ENCODE measurements at places on chromosomes 11 and 22.

- DNase-seq = no peak
Observed at GRCh38 chr11:61020551-61021235, 49.2 kb downstream of the CD6 start.

- DNase-seq = no peak
Observed at GRCh38 chr22:48042621-48043395, 1280.4 kb downstream of the TBC1D22A start.

DNA sequence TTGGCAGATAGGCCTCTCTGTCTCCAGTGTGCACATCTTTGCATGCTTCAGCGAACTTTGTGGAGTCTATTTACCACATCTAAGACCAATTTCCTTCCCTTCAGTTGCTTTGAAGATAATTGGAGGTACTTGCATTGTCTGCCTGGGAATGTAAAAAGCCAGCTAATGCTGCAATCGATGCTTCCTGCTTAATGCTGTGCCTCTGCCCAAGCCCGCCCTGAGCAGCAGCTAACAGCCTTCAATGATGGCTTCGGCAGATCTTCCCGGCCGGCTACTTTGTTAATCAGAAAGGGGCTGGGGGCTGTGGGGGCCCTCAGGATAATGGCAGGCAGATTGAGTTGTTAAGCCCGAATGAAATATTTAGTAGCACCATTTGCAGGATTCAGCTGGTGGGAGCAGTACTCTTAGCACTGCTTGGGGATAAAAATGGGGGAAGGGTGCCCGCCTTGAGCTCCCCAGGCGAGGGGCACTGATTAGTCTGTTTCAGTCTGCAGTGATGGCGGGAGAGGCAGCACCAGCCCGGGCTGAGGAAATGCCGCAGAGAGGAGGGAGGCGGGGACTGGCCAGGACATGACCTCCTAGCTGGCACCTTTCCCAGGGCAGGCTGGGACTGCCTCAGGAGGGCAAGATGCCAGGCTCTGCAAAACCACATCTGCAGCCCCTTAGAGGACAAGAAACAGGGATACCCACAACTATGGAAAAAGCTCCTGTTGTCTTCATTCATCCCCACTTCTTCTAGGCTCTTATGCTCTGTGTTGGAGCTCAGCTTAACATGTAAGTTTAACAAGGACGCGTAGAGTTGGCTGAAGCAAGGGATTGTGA is 460.0 kb downstream of the BUD13 start:
- peak; percentile 0 for DNase-seq

DNA sequence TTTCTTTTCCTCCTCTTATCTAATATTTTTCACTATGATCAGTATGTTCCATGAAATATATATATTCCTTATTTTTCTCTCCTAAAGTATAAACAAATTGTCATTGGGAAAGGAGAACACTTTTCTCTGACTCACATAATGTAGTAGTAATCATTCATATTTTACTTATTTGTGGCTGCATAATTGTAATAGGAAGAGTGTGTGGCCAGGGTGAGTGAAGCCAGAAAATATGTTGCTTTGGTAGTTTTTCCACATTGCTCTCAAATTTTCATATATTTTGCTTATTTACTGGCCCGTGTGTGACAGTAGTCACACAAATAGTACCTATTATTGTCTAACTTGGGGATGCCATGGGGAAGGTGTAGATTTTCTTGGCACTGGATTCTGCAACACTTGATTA is 172.1 kb downstream of the DYNC2H1 start:
- DNase-seq = peak; percentile 22

DNA sequence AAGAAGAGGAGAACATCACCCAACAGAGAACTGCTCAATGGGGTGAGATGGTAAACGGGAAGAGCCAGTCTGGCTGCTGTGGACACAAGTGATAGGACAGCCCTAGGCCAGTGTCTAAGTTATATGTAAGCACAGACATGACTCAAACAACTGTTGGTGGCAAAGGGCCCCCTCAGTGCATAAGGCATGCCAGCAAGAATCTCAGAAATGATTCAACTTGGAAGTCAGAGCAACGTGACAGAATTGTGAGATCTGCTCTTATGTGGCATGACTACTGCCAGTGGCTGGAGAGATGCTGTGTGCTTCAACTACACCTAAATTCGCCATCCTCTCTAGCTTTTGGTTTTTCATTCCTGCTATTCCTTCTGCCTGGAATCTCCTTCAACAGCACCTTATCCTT is 7.4 kb downstream of the SLN start:
- peak; percentile 57 for DNase-seq

DNA sequence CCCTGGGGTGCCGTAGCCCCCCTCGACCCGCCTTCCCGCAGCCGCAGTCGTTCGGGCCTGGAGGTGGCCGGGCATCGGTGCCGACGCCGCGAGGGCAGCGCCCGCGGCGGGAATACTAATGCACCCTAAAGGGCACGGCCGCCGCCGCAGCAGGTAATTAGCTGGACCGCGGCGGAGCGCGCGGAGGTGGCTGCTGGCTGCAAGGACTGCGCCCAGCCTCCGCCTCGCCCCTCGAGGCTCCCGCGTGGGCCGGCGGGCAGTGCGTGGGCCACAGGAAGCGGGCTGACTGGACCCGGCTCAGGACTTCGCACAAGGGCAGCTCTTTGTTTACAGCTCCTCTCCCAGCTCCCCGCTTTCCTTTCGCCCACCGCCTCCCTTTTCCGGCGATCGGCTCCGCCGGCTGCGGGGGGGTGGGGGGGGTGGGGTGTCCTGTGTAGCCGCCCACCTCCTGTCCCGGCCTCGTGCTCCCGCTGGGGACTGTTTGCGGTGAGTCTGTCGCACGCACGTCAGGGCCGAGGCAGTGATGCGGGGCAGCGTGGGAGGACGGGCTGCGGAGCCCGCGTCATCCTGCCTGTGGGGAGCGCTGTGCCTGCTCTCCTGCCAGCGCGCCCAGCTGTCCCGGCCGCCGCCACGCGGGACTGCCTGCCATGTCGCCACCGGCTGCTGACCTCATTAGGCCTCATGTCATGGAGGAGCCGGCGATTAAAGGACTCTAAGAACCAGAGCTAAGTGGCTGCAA is 53.2 kb downstream of the GRIK4 start:
- DNase-seq = peak; percentile 43

- peak; percentile 62 for DNase-seq
Observed at GRCh38 chr11:64358907-64359711, at the start of gene RPS6KA4. RPS6KA4 (plus strand) TSS chr11:64359162; CDS start chr11:64359236, 74 bp downstream.

GRCh38 chr11:41404109-41404508 is 55.3 kb downstream of the LRRC4C start:
- DNase-seq = no peak

DNA sequence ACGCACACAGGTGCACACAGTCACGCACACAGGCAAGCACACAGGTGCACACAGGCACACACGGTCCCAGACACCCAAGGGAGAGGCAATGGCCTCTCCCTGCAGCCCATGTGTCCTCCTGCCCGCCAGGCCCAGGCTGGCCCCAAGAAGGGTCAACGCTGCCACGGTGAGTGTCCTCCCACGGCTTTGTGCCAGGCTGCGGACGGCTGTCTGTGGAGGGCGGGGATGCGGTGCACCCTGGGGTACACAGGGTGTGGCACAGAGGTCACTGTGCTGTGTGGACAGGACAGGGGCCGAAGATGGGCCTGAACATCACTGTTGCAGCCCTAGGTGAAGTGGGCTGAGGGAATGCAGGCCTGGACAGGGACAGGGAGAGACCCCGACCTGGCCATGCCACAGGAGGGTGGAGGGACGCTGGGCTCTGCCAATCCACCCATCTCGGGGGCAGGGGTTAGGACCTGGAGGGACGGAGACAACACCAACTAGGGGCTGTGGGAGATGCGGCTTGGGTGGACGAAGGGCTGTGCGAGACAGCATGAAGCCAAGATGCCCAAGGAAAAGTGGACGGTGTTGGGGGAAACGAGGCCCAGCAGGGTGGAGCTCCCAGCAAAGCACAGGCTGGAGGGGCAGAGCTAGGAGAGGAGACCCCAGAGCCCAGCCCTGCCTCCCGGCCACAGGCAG is 523.8 kb downstream of the BRD1 start:
- no peak for DNase-seq

GRCh38 chr22:37509059-37509860 is 10.0 kb downstream of the CARD10 start:
- no peak for DNase-seq

GRCh38 chr11:67285541-67286498 is 3.3 kb upstream of the ANKRD13D start:
- DNase-seq = no peak

DNA sequence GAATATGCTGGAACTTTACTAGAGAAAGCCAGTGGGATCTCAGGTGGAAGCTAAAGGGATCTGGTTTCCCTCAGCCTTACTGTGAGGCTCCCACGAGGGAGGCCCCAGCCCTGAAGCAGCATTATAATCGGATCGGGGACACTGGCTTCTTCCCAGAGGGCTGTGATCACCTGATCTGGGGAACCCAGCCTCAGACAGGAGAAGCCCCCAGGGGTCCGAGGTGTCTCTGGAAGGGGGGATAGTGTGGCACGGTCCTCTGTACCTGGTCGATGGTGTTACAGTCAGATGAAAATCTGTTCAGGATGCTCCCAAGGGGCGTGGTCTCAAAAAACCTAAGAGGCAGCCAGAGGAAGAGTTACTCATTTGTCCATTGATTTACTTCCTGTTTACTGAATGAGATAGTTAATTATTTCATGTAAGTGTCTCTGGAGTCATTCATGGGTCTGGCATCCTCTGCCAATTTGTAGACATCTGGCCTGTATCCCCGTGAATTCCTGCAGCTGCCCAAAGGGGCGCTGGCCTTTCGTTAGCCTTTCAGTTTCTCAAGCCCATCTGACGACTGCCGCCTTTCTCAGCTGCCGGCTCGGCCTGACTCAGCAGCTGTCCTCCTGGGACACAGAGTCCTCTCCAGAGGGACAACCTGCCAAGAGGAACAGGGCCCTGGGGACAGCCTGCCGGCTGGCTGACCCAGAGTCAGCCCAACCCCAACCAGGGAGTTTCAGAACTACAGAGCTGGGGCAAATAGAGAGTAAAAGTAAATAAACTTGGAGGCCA is 17.0 kb upstream of the KCNJ11 start:
- DNase-seq = peak; percentile 52

GRCh38 chr11:69554849-69555248 is 73.4 kb downstream of the LINC01488 start:
- DNase-seq = no peak

DNA sequence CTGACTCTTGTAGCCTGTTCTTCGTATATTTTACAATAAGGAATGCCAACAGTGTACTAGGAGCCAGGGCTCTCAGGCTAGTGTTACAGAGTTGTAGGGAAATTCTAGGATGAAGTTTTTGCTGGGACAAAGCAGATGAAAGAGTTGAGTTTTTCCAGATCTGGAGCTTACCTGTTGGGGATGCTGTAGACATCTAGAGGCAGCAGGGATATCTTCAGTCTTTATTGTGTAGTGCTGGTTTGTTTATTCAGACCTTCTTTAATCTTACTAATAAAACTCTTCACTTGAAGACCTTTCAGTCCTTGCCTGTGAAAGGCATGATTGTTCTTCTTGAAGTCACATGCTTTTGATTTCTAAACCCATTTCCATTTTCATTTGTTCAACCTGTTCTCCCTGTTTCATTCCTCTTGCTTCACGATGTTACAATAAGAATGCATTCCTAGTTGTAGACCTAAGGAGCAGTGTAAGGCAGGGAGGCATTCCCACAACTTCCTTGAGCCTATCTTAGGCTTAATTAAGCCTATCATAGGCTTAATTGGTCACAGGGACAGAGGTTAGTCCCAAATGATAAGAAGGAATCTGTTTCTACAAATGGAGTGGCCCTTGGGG is 7.9 kb upstream of the SLC37A2 start:
- no peak for DNase-seq

DNA sequence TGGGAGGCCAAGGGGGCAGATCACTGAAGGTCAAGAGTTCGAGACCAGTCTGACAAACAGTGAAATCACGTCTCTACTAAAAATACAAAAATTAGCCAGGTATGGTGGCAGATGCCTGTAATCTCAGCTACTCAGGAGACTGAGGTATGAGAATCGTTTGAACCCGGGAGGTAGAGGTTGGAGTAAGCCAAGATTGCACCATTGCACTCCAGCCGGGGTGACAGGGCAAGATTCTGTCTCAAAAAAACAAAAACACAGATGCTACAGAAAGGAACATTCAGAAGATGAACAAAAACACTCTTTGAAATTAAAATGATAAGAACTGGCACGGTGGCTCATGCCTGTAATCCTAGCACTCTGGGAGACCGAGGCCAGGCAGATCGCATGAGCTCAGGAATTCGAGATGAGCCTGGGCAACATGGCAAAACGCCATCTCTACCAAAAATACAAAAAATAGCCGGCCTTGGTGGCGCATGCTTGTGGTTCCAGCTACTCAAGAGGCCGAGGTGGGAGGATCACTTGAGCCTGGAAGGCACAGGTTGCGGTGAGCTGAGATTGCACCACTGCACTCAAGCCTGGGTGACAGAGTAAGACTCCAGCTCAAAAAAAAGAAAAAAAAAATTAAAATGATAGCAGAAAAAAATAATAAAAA is 8.5 kb downstream of the RAB6A start:
- DNase-seq = peak; percentile 63

DNA sequence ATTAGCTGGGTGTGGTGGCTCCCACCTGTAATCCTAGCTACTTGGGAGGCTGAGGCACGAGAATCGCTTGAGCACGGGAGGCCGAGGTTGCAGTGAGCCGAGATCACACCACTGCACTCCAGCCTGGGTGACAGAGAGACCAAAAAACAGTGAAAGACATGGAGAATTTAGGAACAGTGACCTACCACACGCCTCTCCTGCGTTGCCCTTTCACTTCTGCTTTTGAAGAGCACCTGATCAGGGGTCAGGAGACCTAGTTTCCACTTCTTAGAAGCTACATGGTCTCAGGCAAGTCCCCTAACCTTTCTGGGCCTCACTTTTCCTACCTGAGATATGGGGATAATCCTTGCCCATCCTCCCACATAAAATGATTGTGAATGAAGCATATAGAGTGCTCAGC is 12.2 kb downstream of the SLC35C1 start:
- no peak for DNase-seq

- DNase-seq = no peak
Observed at GRCh38 chr11:10379871-10380568, 75.0 kb upstream of the AMPD3 start.

DNA sequence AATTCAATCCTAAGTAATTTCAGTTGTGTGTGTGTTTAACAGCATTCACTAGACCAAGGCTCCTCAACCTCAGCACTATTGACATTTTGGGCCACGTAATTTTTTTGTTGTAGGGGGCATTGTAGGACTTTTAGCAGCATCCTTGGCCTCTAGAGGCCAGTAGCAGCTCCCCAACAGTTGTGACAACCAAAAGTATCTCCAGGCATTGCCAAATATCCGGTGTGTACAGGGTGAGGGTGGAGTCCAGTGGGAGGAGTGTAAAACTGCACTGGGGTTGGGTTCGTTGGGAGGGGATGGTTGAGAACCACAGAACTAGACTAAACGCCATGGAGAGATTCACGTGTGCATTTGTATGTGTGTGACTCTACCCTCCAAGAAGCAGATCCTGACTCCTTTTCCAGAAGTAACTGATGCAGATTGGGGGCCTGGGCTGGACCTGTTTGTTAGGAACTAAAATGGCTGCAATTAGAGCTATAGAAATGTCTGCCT is 5.9 kb upstream of the PHF21A start:
- DNase-seq = peak; percentile 84

All from iris pigment epithelial cell (primary cell).